A673 (cell line): ENCODE measurements at places on chromosomes 5 and 9. TPM values are rescaled to one million over a fixed set of nuclear protein-coding genes. Genes with fewer than 3 reads are reported as not detected.

- H3K27ac ChIP-seq, result no peak overlapping the region
- no peaks in the 10 kb centered on the region for H3K36me3 ChIP-seq
- no peaks in the 10 kb centered on the region for H3K4me1 ChIP-seq
- H3K27me3 ChIP-seq, result no peaks in the 10 kb centered on the region
- no peak for DNase-seq
These were observed 155.4 kb upstream of the ANKH start for GRCh38 chr5:15026944-15027343.

MED27 gene
- total RNA-seq, result 45.4 and 45.8 TPM in 2 replicates

DNA sequence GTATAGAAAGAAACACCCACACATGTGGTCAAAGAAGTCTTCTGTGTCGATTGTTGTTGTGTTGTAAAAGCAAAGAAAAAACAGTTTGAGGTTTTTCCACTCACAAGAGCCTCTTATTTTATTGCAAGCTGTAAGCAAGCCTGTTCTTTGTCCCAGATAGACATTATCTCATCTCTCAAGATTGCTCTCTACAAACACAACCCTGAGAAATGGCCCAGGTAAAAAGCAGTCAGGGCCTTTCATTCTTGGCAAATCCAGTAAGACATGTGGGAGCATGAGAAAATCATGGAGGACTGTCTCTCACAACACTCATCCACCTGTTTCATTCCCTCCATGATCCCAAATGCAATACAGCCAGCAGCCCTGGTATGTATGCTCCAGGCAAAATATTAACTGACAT is 286.6 kb upstream of the POU5F2 start:
- no peak overlapping the region for H3K27ac ChIP-seq
- H3K27me3 ChIP-seq, result no peaks in the 10 kb centered on the region
- H3K36me3 ChIP-seq, result no peaks in the 10 kb centered on the region
- no peak overlapping the region for H3K4me3 ChIP-seq
- no peak for DNase-seq

FAM163B gene
- not detected in 2 replicates for total RNA-seq

DNA sequence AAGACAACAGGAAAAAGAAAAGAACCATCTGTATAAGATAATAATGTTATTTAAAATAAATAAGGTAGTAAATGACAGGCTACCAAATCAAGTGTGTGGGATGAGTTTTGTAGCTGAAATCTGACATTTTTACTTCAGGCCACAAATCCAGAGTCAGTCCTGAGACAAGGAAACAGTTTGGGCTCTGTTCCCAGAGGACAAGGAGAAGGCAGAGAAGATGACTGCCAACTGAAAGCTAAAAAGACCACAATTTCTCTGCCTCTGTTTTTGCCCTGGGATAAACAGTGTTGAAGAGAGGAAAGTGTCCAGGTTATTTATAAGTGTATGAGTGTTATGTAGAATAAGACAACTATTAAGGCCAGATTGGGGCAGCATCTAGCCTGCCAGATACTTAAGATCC is 180.5 kb downstream of the NFIB start:
- no peak overlapping the region for H3K27ac ChIP-seq
- no peak overlapping the region for H3K4me3 ChIP-seq
- no peaks in the 10 kb centered on the region for H3K27me3 ChIP-seq
- no peaks in the 10 kb centered on the region for H3K36me3 ChIP-seq
- H3K4me1 ChIP-seq, result peaks cover 13% of the 10 kb centered on the region
- no peak for DNase-seq

BTNL8 gene
- total RNA-seq, result not detected in 2 replicates

DNA sequence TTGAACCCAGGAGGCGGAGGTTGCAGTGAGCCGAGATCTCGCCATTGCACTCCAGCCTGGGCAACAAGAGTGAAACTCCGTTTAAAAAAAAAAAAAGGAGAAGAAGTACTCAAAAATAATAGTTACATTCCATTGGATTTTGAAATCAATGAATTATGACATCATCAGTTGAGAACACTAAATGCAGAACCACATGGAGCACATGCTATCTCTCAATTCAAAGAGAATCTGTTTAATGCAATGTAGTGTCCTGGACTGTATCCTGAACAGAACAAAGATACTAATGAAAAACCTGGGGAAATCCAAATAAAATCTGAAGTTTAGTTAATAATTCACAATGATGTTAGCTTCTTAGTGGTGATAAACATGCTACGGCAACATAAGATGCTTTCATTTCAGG is 20.3 kb downstream of the CDC14B start:
- H3K27ac ChIP-seq, result no peak overlapping the region
- H3K4me3 ChIP-seq, result no peak overlapping the region
- H3K27me3 ChIP-seq, result no peaks in the 10 kb centered on the region
- H3K4me1 ChIP-seq, result no peaks in the 10 kb centered on the region
- H3K36me3 ChIP-seq, result no peaks in the 10 kb centered on the region

- no peak for DNase-seq
- no peak overlapping the region for H3K27ac ChIP-seq
- H3K27me3 ChIP-seq, result no peaks in the 10 kb centered on the region
These were observed 416.8 kb downstream of the IRX2 start for GRCh38 chr5:2334719-2335118.

IL5 gene
- not detected in 2 replicates for total RNA-seq

GRCh38 chr5:22051881-22052280 is 801.3 kb downstream of the CDH12 start:
- H3K4me1 ChIP-seq, result peaks cover 28% of the 10 kb centered on the region
- no peaks in the 10 kb centered on the region for H3K27me3 ChIP-seq
- H3K4me3 ChIP-seq, result no peak overlapping the region
- DNase-seq, result no peak
- no peak overlapping the region for H3K27ac ChIP-seq

DNA sequence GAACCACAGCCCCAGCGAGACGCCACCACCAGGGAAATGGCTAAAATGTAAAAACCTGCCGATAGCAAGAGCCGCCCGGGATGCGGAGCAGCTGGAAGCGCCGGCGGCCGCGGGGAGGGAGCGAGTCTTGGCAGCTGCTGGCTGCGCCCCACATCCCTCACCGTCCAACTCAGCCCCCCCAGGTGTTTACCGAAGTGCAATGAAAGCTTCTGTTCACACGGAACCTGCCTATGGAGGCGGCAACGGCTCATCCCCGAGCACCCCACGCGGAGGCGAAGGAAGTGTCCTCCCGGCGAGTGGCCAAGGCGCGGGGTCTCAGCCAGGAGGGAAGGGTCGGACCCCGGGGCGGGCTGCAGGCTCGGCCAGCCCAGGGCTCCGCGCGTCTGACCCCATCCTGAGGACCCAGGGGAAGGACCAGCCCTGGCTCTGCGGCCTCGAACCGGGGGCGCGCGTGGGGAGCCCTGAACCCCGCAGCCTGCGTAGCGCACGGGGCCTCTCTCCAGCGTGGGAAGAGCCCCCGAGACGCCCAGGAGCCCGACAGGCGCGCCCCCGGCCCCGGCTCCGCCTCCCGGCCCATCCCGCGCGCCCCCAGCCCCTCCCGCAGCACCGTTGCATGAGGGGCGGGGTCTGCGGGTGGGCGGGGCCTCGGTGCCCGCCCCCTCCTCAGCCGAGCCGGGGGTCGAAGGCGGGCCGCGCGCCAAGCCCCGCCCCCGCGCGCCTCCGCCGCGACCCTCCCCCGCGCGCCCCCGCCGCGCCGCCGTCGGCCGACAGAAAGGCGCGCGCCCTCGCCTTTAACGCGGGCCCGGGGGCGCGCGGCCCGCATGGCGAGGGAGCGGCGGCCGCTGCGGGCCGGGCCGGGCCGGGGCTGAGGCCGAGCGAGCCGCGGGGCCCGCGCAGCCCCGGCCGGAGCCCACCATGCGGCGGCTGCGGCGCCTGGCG is at the start of gene DIPK1B:
TSS of gene DIPK1B (plus strand) at position 822 of the 939 bp plus-strand sequence. CDS start at position 916, 94 bp downstream.
- H3K4me1 ChIP-seq, result peaks cover 16% of the 10 kb centered on the region
- H3K27me3 ChIP-seq, result no peaks in the 10 kb centered on the region
- peak; percentile 70 for DNase-seq
- peak within 1 kb of the TSS; percentile 84 for H3K4me3 ChIP-seq

DNA sequence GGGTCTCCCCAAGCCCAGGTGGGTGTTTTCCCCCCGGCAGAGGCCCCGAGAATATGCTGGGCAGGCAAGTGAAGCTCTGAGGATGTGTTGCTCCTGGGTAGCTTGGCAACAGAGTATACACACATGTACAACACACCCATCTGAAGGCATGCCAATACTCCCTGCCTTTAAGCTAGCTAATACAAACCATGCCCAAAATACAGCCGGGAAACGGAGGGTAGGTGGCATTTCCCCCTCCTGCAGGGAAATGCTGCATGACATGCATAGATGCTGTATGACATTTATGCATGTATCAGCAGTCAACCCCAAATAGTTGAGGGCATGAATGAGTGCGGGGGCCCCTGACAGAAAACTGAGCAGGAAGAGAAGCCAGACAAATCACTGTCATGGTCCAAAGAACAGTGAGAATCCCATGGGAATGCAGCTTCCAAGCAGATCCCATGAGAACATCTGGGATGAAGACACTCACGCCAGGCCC is 614.1 kb downstream of the EBF1 start:
- H3K36me3 ChIP-seq, result no peaks in the 10 kb centered on the region
- DNase-seq, result no peak
- no peak overlapping the region for H3K27ac ChIP-seq
- H3K27me3 ChIP-seq, result no peaks in the 10 kb centered on the region
- H3K4me1 ChIP-seq, result no peaks in the 10 kb centered on the region
- no peak overlapping the region for H3K4me3 ChIP-seq

GRCh38 chr5:79785983-79786382 is 96.3 kb downstream of the CMYA5 start:
- H3K27ac ChIP-seq, result no peak overlapping the region
- DNase-seq, result no peak
- no peaks in the 10 kb centered on the region for H3K36me3 ChIP-seq

- DNase-seq, result no peak
- H3K4me1 ChIP-seq, result no peaks in the 10 kb centered on the region
- no peak overlapping the region for H3K27ac ChIP-seq
- H3K36me3 ChIP-seq, result no peaks in the 10 kb centered on the region
- H3K27me3 ChIP-seq, result no peaks in the 10 kb centered on the region
These were observed 568.8 kb downstream of the TLR4 start for GRCh38 chr9:118273048-118273447.

DNA sequence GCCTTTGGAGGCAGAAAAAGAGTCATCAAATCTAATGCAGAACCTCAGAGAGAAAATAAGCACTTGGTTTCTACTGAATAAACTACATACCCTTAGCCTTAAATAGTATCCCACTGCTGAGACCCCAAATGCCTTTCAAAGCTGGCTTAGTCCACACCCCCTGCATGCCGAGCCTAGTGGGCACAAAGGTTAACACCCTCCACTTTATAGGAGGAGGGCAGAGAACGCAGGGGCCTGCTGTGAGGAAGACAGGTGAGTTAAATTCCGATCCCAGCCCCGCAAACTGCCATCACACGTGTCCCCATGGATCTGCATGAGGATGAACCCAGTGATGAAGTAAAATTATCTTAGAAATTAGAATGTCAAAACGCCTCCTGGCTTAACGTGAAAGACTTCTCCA is 19.5 kb upstream of the HSD17B3 start:
- H3K36me3 ChIP-seq, result no peaks in the 10 kb centered on the region
- no peak for DNase-seq
- no peaks in the 10 kb centered on the region for H3K4me1 ChIP-seq
- H3K27me3 ChIP-seq, result no peaks in the 10 kb centered on the region
- no peak overlapping the region for H3K27ac ChIP-seq
- H3K4me3 ChIP-seq, result no peak overlapping the region

DNA sequence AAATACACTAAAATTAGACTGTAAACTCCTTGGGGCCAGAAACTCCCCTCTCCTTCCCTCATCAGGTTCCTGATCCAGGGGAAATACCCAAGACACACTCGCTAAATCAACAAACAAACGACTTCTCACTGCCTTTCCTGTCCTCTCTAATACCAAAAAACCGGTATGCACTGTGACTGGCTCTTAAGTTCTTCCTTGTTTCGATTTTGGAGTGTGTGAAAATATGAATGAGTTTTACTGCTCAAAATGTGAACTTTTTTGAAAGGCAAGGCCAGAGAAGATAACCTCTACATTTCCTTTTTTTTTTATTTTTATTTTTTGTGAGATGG is 81.1 kb upstream of the EPB41L4B start:
- no peak overlapping the region for H3K27ac ChIP-seq
- no peak overlapping the region for H3K4me3 ChIP-seq
- no peak for DNase-seq
- no peaks in the 10 kb centered on the region for H3K27me3 ChIP-seq
- no peaks in the 10 kb centered on the region for H3K4me1 ChIP-seq
- no peaks in the 10 kb centered on the region for H3K36me3 ChIP-seq

DNA sequence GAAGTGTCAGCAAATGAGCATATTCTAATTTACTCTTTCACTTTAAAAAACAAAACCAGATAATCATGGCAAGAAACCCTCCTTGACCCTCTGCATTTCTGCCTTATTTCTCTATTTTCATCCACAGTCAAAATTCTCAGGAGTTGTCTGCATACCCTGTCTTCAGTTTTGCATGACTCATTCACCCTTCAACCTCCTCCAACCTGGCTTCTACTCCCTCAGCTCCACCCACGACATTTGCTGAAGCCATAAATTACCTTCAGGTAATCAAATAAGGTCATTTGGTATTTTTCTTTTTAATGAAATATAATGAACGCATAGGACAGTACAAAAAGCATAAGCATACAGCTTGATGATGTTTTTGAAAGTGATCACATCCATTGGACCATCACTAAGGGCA is 27.8 kb upstream of the SH3GL2 start:
- no peak for DNase-seq
- no peaks in the 10 kb centered on the region for H3K36me3 ChIP-seq
- no peak overlapping the region for H3K27ac ChIP-seq
- no peak overlapping the region for H3K4me3 ChIP-seq

GRCh38 chr5:93273176-93273575 is 307.8 kb downstream of the NR2F1-AS1 start:
- H3K4me3 ChIP-seq, result no peak overlapping the region
- H3K27ac ChIP-seq, result no peak overlapping the region
- no peaks in the 10 kb centered on the region for H3K27me3 ChIP-seq
- no peak for DNase-seq
- peaks cover 12% of the 10 kb centered on the region for H3K4me1 ChIP-seq
- no peaks in the 10 kb centered on the region for H3K36me3 ChIP-seq

PCDHGA10 gene
- total RNA-seq, result 3.6 TPM in 2 replicates

GRCh38 chr5:158482125-158482524 is 617.6 kb downstream of the EBF1 start:
- H3K4me1 ChIP-seq, result no peaks in the 10 kb centered on the region
- H3K27ac ChIP-seq, result no peak overlapping the region
- H3K27me3 ChIP-seq, result peaks cover 11% of the 10 kb centered on the region
- no peak for DNase-seq

DNA sequence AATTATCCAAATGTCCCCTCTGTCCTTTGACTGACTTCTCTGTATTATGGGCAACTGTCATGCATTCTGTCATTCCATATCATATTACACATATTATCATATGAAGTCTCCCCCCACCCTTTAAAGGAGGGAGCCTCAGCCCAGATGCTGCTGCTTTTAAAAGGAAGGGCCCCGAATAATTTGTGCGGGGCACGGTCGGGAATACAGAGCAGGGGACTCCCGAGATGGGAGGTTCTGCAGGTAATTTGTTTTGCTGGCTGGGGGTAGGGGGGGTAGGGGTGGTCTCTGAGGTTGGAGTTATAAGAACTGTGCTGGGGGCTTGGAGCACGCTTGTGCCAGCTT is 10.1 kb upstream of the LHX2 start:
- H3K4me3 ChIP-seq, result no peak overlapping the region
- H3K27me3 ChIP-seq, result peaks cover 94% of the 10 kb centered on the region
- no peak for DNase-seq
- H3K27ac ChIP-seq, result no peak overlapping the region
- H3K4me1 ChIP-seq, result no peaks in the 10 kb centered on the region
- H3K36me3 ChIP-seq, result no peaks in the 10 kb centered on the region

GRCh38 chr5:106121972-106122605 is 1548.6 kb downstream of the EFNA5 start:
- peak; percentile 40 for DNase-seq
- H3K27ac ChIP-seq, result no peak overlapping the region
- no peaks in the 10 kb centered on the region for H3K27me3 ChIP-seq

GRXCR2 gene
- total RNA-seq, result not detected in 2 replicates

GRCh38 chr9:15372455-15372854 is 50.2 kb upstream of the SNAPC3 start:
- no peak overlapping the region for H3K4me3 ChIP-seq
- no peaks in the 10 kb centered on the region for H3K27me3 ChIP-seq
- no peaks in the 10 kb centered on the region for H3K4me1 ChIP-seq
- DNase-seq, result no peak
